Right lobe of liver (tissue), 6 donors: ENCODE measurements at places on chromosomes 5 and 9. TPM values are rescaled to one million over a fixed set of nuclear protein-coding genes. Genes with fewer than 3 reads are reported as not detected.

DNA sequence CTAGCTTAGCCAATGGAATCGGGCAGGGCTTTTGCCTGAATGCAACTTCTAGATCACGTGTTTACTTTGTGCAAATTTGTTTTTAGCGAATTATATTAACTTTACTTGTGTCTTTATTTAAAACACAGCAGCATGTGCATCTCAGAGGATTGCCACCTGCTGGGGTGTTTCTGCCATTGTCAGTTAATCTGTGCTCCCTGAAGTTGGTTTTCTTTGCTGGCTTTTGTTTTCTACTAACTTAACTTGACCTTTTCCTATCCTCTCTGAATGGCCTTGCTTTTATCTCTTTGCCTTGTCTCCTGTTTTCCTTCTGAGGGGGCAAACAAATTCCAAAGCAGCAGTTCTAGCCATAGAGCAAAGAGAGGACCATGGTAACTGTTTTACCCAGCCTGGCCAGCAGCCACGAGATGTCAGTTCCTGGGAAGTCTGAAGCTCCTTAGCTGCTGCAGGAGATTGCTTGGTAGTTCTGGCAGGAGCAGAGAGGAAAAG, 67.6 kb downstream of the ARHGEF28 start:
- DNase-seq = no peak

- peak; percentile 24 for DNase-seq
These were observed 20.5 kb upstream of the CSF1R start for GRCh38 chr5:150106674-150107426.

GRCh38 chr9:119829186-119829585, 460.0 kb upstream of the BRINP1 start:
- no peak for DNase-seq

DNA sequence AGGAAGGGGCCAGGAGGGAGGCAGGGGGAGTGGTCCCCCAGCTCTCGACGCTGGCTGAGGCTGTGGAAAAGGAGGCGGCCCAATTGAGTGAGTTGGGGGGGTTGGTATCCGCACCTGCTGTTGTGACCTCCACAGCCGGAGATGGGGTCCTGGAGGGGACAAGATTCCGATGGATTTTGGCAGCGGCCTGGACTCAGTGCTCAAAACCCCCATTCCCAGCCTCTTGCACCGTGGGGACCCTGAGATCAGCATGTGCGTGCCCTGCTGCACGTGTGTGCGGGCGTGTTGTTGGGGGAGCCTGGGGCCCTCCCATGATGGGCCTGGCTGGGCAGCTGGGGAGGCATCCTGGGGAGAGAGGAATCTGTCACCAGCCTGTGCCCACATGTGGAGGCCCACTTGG, 15.0 kb downstream of the CNTFR start:
- DNase-seq = no peak

- no peak for DNase-seq
These were observed 62.0 kb upstream of the DAB2 start for GRCh38 chr5:39486790-39487189.

GRCh38 chr5:103519550-103519949, 43.0 kb downstream of the NUDT12 start:
- DNase-seq = no peak

DNA sequence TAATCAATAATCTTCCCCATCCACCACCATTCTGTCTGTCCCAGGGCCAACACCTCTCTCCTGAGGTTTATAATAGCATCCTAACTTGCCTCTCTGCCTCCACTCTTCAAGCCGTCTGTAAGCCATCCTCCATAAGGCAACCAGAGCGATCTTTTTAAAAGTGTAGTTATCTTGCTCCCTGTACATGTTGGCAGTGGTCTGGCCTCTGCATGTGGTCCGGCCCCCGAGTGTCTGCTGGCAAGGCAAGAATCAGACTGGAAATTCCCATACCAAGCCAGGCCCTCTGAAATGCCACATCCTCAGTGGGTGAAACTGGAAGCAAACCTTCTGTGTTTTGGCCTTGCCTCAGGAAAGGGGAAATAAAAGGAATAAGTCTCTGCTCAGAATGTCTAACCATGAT, 17.0 kb downstream of the TTLL11 start:
- no peak for DNase-seq

DNA sequence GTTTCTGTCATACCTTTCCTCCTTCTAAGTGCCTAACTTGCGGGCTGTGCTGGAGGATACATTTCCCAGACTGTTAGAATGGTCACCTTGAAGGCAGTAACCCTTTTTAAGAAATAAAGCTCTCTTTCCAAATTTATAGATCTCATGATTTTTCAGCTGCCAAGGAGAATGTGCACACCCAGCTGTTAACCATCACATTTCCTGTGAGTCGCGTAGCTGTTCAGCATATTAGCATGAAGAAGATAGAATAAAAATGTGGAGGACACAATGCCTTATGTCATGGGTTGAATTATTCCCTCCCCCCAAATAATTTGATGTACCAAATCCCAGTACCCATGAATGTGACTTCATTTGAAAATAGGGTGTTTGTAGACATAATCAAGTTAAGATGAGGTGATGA, 729.4 kb downstream of the MTRR start:
- no peak for DNase-seq

DNA sequence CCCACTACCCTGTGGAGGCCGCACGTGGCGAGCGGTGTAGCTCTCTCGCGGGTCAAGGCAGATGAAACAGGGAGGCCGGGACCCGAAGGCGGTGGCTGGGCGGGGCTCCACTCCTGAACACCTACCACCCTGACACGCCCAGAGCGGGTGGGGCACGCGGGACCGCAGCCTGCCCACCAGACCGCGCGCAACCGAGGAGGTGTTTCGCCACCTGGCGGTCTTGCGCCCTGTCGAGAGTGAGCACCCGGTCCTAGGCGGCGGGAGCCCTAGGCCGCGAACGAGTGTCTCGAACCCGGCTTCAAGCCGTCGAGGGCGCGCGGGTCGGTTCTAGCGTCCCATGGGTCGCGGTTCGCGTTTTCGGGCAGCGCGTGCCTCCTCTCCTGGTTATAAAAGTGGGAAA, 2.2 kb upstream of the EXOSC3 start:
- DNase-seq = no peak

INSL4 gene
- not detected for total RNA-seq
